ENCODE measurements at places on chromosomes 3 and 15.

- ATAC-seq, result no peak
- no peaks in the 10 kb centered on the region for H3K27me3 ChIP-seq
- no peak overlapping the region for H3K4me3 ChIP-seq
- H3K27ac ChIP-seq, result no peak overlapping the region
- H3K4me1 ChIP-seq, result no peaks in the 10 kb centered on the region
- H3K36me3 ChIP-seq, result no peaks in the 10 kb centered on the region
Measured at GRCh38 chr3:121958801-121959200, 63.2 kb downstream of the ILDR1 start.

DNA sequence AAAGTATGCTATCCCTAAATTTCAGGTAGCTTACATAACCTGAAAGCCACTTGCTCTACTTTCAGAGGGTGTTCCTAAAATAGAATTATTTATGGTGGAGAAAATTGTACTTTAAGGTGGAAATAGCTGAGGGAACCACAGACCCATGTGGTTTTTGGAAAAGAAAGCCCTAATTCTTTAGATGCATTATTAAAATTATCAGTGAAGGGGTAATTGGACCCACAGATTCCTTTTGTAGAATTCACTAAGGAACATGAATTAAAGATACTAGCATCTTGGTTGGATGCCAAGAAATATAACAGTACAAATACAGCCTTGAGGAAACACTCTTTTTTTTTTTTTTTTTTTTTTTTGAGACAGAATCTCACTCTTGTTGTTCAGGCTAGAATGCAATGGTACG lies 37.8 kb downstream of the DPPA2 start:
- no peak overlapping the region for H3K27ac ChIP-seq
- no peaks in the 10 kb centered on the region for H3K4me1 ChIP-seq
- no peak for ATAC-seq
- H3K27me3 ChIP-seq, result no peaks in the 10 kb centered on the region
- no peaks in the 10 kb centered on the region for H3K36me3 ChIP-seq
- H3K4me3 ChIP-seq, result no peak overlapping the region

DNA sequence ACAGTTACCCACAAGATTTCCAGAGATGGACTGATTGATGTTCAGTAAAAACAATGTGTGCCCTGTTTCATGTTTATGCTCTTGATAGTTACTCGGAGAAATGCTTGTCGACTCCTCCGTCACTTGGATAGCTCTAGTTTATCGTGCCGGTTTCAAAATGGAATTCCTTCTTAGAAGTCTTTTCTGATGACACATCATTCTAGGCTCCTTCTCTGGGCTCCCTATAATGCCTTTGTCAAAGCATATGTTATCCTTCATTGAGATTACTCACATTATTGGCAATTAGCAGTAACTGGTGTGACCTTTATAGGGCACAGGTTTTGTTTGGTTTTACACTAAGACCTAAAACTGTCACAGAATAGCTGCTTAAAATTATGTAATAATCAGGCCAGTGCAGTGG lies 201.8 kb downstream of the CNTN6 start:
- no peaks in the 10 kb centered on the region for H3K27me3 ChIP-seq
- H3K36me3 ChIP-seq, result no peaks in the 10 kb centered on the region

- peak within 1 kb of the TSS; percentile 36 for H3K4me3 ChIP-seq
- no peak within 1 kb of the TSS for H3K27ac ChIP-seq
- no peaks in the 10 kb centered on the region for H3K4me1 ChIP-seq
- ATAC-seq, result peak; percentile 76
- H3K27me3 ChIP-seq, result peaks cover 37% of the 10 kb centered on the region
- H3K36me3 ChIP-seq, result no peaks in the 10 kb centered on the region
Measured at GRCh38 chr3:115623044-115623868, at the start of gene GAP43. GAP43 (plus strand) TSS chr3:115623510; CDS start chr3:115623690, 180 bp downstream.

GRCh38 chr15:99387421-99388168 lies 136.3 kb downstream of the LRRC28 start:
- no peaks in the 10 kb centered on the region for H3K27me3 ChIP-seq
- peaks cover 12% of the 10 kb centered on the region for H3K4me1 ChIP-seq
- H3K4me3 ChIP-seq, result no peak overlapping the region
- no peak for ATAC-seq
- H3K27ac ChIP-seq, result no peak overlapping the region

- H3K4me1 ChIP-seq, result no peaks in the 10 kb centered on the region
- H3K4me3 ChIP-seq, result no peak overlapping the region
- no peak for ATAC-seq
- H3K27me3 ChIP-seq, result no peaks in the 10 kb centered on the region
- H3K27ac ChIP-seq, result no peak overlapping the region
Measured at GRCh38 chr3:176159796-176160195, 1037.5 kb downstream of the TBL1XR1 start.

DNA sequence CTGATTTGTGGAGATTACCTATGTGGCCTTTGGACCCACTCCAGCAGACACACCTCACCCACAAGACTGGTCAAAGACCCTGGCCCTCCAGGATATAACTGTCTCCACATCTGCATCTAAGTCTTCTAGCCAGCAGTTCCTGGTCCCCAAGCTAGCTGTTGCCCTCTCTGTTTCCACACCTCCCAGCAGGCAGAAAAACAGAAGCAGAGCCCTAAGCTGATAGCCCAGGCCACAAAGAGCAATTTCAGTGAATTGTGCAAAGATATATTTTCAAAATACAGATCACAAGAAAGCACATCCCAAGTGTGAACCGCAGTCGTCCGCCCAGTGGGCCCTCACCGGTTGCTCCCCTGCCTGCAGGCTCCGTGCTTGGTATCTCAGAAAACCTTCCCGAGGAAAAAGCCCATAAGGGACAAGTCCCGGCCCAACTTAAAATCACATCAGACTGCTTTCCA lies 2.6 kb downstream of the TNIK start:
- no peak for ATAC-seq
- peak overlapping the region; percentile 91 for H3K4me3 ChIP-seq
- no peaks in the 10 kb centered on the region for H3K27me3 ChIP-seq
- H3K36me3 ChIP-seq, result no peaks in the 10 kb centered on the region
- H3K27ac ChIP-seq, result peak overlapping the region; percentile 86
- H3K4me1 ChIP-seq, result peaks cover 60% of the 10 kb centered on the region

DNA sequence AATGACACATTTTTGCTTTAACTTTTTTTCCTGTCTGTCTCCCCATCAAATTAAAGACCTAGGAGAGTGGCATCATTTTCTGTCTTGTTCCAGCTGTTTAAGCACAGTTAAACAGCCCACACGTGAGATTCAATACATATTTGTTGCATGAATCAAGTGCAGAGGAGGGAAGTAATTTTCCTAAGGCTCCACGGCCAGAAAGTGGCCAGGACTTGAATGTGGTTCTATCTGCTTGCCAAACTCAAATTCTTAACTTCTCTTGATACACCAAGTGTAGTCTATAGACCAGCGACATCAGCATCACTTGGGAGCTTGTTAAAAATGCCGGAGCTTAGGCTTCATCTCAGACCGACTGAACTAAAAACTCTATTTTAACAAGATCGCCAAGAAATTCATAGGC lies 724.8 kb upstream of the CFAP20DC start:
- H3K27me3 ChIP-seq, result no peaks in the 10 kb centered on the region
- no peak overlapping the region for H3K27ac ChIP-seq
- no peak for ATAC-seq
- H3K36me3 ChIP-seq, result no peaks in the 10 kb centered on the region
- H3K4me3 ChIP-seq, result no peak overlapping the region
- H3K4me1 ChIP-seq, result no peaks in the 10 kb centered on the region

GRCh38 chr15:67462875-67463274 lies 58.1 kb upstream of the C15orf61 start:
- ATAC-seq, result no peak
- peaks cover 8% of the 10 kb centered on the region for H3K36me3 ChIP-seq
- no peaks in the 10 kb centered on the region for H3K4me1 ChIP-seq
- H3K4me3 ChIP-seq, result no peak overlapping the region
- no peak overlapping the region for H3K27ac ChIP-seq

DNA sequence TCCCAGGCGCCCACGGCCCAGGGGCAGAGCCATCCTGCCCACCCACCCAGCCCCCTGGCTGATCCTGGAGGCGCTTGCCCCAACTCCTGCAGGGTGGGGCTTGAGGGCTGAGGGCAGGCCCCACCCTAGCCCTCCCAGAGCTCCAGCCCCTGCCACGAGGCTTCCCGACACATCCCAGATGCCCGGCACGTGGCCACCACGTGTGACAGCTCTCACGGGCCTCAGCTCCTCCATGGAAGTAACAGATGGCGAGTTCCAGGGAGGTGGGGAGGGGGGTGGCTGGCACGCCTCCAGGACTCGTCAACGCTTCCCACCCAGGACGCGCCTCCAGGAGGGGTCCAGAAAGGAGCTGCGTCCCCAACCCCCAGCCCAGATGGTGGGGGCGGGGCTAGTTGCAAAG lies 29.1 kb downstream of the PLXND1 start:
- no peak overlapping the region for H3K4me3 ChIP-seq
- ATAC-seq, result peak; percentile 25
- H3K27ac ChIP-seq, result peak overlapping the region; percentile 46
- H3K36me3 ChIP-seq, result no peaks in the 10 kb centered on the region
- H3K27me3 ChIP-seq, result no peaks in the 10 kb centered on the region

GRCh38 chr3:120683213-120683612 lies 1.2 kb upstream of the HGD start:
- ATAC-seq, result no peak
- peaks cover 3% of the 10 kb centered on the region for H3K36me3 ChIP-seq
- H3K27ac ChIP-seq, result no peak overlapping the region
- peaks cover 4% of the 10 kb centered on the region for H3K4me1 ChIP-seq

GRCh38 chr15:99454107-99454809 lies 111.5 kb upstream of the MEF2A start:
- H3K27ac ChIP-seq, result peak overlapping the region; percentile 87
- H3K27me3 ChIP-seq, result no peaks in the 10 kb centered on the region
- H3K4me1 ChIP-seq, result no peaks in the 10 kb centered on the region
- H3K4me3 ChIP-seq, result no peak overlapping the region
- ATAC-seq, result no peak

- no peaks in the 10 kb centered on the region for H3K36me3 ChIP-seq
- H3K27ac ChIP-seq, result no peak overlapping the region
- peaks cover 3% of the 10 kb centered on the region for H3K4me1 ChIP-seq
- no peaks in the 10 kb centered on the region for H3K27me3 ChIP-seq
Measured at GRCh38 chr3:136938334-136938733, 19.4 kb upstream of the IL20RB start.

DNA sequence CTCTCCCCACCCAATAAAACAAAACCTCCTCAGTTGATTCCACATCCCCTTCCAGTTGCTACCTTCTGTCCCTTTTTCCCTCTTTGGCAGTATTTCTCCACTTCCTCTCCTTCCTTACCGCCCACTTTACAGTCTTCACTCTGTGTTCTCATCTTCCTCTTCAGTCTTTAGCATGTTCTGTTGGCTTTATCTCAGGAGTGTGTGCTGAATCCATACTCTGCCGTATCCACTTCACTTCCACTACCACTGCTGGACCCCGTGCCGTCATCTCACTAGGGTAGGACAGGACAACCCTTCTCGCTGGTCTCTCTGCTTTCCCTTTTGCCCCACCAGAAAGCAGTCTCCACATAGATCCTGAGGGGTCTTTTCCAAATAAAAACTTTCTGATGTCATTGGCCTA lies 74.3 kb downstream of the FNDC3B start:
- peaks cover 33% of the 10 kb centered on the region for H3K36me3 ChIP-seq
- H3K27me3 ChIP-seq, result no peaks in the 10 kb centered on the region
- H3K4me3 ChIP-seq, result no peak overlapping the region
- H3K27ac ChIP-seq, result no peak overlapping the region

GRCh38 chr3:149990423-149990948 lies 19.8 kb upstream of the PFN2 start:
- no peaks in the 10 kb centered on the region for H3K36me3 ChIP-seq
- no peaks in the 10 kb centered on the region for H3K27me3 ChIP-seq
- no peak for ATAC-seq
- no peak overlapping the region for H3K4me3 ChIP-seq
- no peak overlapping the region for H3K27ac ChIP-seq

DNA sequence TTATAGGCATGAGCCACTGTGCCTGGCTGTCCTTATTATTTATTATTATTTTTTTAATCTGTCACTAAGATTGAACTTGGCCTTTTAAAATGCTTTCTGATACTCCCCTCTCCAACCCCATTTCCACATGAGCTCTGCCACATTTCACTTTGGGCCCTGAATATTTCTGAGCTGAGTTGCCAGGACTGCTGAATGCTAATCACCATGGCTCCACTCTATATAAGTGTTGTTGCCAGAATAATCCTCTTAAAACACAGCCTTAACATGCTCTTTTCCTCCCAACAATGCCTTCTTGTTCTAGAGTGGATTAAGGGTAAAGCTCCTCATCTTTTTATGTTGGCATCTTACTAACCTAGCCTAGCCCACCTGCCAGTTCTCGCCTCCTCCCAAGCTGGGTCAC lies 124.4 kb downstream of the PDZRN3 start:
- peaks cover 15% of the 10 kb centered on the region for H3K4me1 ChIP-seq
- H3K27ac ChIP-seq, result no peak overlapping the region
- no peaks in the 10 kb centered on the region for H3K27me3 ChIP-seq
- H3K4me3 ChIP-seq, result no peak overlapping the region
- ATAC-seq, result no peak

DNA sequence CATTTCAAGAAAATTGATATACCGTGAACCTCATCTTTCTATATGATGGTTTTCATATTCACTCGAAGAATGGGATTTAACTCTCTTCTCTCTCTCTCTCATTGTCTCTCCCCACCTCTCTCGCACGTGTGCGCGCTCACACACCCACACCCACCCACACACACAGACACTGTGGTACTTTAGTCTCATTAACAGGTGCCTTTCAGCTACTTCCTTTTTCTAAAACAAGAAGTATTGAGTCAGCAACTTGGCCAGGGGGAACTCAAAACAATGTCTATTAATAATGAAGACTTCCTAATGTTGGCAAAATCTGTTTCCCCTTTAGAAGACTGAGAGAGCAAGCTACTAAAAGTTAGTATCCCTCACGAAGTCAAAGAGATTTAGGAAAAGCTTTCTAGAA lies 150.7 kb downstream of the TMCO5A start:
- no peak overlapping the region for H3K4me3 ChIP-seq
- H3K27me3 ChIP-seq, result no peaks in the 10 kb centered on the region
- peaks cover 2% of the 10 kb centered on the region for H3K4me1 ChIP-seq
- H3K27ac ChIP-seq, result no peak overlapping the region

GRCh38 chr3:40057077-40057476 lies 247.7 kb downstream of the MYRIP start:
- H3K27ac ChIP-seq, result no peak overlapping the region
- no peaks in the 10 kb centered on the region for H3K4me1 ChIP-seq
- no peak overlapping the region for H3K4me3 ChIP-seq
- no peaks in the 10 kb centered on the region for H3K27me3 ChIP-seq
- no peaks in the 10 kb centered on the region for H3K36me3 ChIP-seq
- no peak for ATAC-seq

DNA sequence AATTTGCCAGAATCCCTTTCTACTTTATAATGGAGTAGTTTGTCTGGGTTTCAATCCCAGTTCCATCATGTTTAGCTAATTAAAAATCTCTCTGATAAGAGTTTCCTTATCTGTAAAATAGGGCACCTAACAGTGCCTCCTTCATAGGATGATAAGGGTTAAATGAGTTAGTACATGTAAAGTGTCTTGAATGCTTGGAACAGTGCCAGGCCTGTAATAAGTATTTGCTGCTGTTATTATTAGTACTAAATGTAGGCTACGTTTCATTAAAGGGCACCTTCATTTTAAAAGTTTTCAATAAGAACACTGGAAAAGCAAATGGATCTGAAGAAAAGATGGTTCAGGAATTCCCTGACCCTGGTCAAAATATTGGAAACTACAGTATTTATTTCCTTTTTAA lies 11.8 kb upstream of the SLC2A2 start:
- H3K27me3 ChIP-seq, result no peaks in the 10 kb centered on the region
- H3K4me3 ChIP-seq, result no peak overlapping the region
- H3K36me3 ChIP-seq, result no peaks in the 10 kb centered on the region
- no peak overlapping the region for H3K27ac ChIP-seq

Measured in gastroesophageal sphincter (tissue), 4 donors.